ENCODE measurements at places on chromosomes 12 and 14.

GRCh38 chr14:53536446-53536845 lies 383.3 kb upstream of the DDHD1 start:
- no peak for DNase-seq

GRCh38 chr12:127277882-127278281 lies 989.1 kb upstream of the TMEM132C start:
- DNase-seq = no peak

DNA sequence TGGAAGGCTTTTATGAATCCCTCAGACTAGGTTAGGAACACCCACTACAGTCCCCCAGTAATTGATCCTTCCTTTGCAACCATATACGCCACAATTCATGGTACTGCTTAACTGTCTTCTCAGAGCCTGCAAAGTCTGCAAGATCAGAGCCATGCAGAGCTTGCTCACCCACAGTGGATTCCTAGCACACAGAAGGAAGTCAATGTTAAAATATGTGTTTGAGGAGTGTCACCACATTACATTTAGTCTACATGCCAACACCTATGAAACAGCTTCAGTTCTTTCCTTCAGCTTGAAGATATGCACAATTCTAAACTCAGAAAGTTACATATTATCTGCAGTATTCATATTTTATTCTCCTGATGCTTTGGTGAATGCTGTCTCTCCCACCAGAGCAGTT lies 138.5 kb downstream of the NDUFA12 start:
- DNase-seq = no peak

DNA sequence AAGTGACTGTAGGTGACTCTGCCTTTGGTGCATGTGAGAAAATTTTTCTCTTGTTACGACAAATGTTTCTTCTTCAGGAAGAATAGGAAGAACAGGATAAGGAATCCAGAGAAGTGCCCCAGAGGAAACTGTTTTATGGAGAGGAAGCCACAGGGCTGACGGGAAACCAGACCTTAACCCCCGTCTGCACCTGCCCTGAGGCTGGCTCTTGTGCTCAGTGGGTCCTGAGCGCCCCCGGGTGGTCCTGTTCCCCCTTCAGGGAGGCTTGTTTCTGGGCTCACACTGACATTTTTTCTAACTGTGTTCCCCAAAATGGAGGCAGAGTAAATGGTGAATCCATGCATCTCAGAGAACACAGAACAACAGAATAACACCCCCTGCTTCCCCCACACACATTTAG lies 691.8 kb downstream of the TMEM121 start:
- DNase-seq = no peak

Data from activated CD4-positive, alpha-beta T cell treated with anti-CD3 and anti-CD28 coated beads for 1 hour (primary cell).